NAMALWA (cell line): ENCODE measurements at places on chromosomes 16 and 17.

DNA sequence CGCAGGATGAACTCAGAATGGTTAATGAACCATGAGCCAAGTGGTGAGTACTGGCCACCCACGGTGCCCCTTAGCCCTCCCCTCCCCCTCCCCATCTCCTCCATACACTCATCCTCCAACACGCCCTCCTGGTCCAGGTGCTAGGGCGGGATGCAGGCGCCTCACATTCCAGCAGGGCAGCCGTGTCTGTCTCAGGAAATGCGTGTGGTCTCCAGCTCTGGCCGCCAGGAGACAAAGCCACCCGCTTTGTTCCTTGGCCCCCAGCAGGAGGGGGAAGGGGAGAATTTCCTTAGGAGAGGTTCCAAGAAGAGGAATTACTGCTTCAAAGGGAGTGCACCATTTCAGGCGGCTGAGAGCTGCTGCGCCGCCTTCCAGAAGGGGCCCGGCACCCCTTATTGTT lies 29.7 kb upstream of the RMI2 start:
- no peak for DNase-seq

GRCh38 chr16:85936816-85937215 lies 37.9 kb downstream of the IRF8 start:
- DNase-seq: no peak

- no peak for DNase-seq
Observed at GRCh38 chr17:27458524-27458908, 2.3 kb downstream of the KSR1 start.

- DNase-seq: no peak
Observed at GRCh38 chr17:83159204-83160049, 80.0 kb downstream of the METRNL start.

GRCh38 chr16:27428026-27428785 lies 26.2 kb downstream of the IL21R start:
- peak; percentile 61 for DNase-seq
